ENCODE measurements at places on chromosomes 1 and 21. TPM values are rescaled to one million over a fixed set of nuclear protein-coding genes. Genes with fewer than 3 reads are reported as not detected.

SPRR2A gene
- not detected for total RNA-seq

MAP1LC3C gene
- 0.81 TPM for total RNA-seq

TADA1 gene
- 10.7 TPM for total RNA-seq

C1orf87 gene
- total RNA-seq = 0.94 TPM

FCRL2 gene
- total RNA-seq = not detected

TFF2 gene
- not detected for total RNA-seq

RHEX gene
- not detected for total RNA-seq

MMP23B gene
- total RNA-seq = 4.8 TPM

PPOX gene
- total RNA-seq = 37.1 TPM

ALG14 gene
- total RNA-seq = 6.0 TPM

S100A7 gene
- total RNA-seq = not detected

TNFRSF25 gene
- 26.4 TPM for total RNA-seq

DNA sequence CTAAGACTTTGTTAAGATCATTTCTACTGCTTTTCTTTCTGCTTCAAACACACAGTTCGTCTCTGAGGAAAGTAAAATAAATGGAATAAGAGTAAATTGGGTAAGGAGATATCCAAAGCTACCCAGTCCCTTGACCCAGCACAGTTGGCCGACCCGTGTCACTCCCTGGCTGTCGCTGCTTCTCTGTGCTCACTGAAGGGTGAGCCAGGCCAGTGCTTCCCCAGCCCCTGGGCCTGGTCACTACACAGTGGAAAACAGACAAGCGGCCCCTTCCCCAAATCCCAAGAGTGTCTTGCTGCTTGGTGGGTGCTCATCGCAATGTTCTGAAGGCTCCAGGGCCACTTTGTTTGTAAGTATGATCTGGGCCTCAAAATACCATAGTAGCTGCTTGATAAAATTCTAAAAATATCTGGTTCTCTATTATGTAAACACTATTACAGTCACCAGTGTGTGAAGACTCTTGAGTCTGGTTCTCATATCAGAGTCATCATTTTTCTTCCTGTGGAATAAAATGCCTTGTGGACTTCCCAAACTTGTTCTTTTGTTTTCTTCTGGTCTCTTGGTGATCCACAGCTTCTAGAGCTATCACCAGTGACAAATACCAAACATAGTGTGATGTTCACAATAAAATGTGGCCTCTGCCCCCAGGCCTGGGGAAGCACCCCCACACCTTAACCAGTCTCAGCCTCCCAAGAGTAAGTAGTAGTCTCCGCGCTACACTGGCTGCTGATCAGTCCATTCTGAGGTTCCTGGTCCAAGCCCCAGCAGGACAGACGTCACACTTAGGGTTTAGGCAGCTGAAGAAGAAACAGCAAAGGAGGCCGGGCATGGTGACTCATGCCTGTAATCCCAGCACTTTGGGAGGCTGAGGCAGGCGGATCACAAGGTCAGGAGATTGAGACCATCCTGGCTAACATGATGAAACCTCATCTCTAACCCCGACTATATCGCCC is 106.2 kb downstream of the DHRS3 start:
- H3K27ac ChIP-seq = peak overlapping the region; percentile 31
- no peak for DNase-seq
- H3K4me3 ChIP-seq = no peak overlapping the region
- peaks cover 4% of the 10 kb centered on the region for H3K4me1 ChIP-seq
- peaks cover 18% of the 10 kb centered on the region for H3K36me3 ChIP-seq

DNA sequence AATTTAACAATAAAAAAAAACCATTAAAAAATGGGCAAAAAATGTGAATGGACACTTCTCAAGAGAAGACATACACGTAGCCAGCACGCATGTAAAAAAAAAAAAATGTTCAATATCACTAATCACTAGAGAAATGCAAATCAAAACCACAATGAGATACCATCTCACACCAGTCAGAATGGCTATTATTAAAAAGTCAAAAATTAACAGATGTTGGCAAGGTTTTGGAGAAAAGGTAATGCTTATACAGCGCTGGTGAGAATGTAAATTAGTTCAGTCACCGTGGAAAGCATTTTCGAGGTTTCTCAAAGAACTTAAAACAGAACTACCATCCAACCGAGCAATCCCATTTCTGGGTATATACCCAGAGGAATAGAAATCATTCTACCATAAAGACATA is 1091.5 kb upstream of the B3GALT2 start:
- no peak for DNase-seq
- H3K27me3 ChIP-seq = no peaks in the 10 kb centered on the region
- no peak overlapping the region for H3K27ac ChIP-seq
- peaks cover 9% of the 10 kb centered on the region for H3K4me1 ChIP-seq
- H3K4me3 ChIP-seq = no peak overlapping the region

DNA sequence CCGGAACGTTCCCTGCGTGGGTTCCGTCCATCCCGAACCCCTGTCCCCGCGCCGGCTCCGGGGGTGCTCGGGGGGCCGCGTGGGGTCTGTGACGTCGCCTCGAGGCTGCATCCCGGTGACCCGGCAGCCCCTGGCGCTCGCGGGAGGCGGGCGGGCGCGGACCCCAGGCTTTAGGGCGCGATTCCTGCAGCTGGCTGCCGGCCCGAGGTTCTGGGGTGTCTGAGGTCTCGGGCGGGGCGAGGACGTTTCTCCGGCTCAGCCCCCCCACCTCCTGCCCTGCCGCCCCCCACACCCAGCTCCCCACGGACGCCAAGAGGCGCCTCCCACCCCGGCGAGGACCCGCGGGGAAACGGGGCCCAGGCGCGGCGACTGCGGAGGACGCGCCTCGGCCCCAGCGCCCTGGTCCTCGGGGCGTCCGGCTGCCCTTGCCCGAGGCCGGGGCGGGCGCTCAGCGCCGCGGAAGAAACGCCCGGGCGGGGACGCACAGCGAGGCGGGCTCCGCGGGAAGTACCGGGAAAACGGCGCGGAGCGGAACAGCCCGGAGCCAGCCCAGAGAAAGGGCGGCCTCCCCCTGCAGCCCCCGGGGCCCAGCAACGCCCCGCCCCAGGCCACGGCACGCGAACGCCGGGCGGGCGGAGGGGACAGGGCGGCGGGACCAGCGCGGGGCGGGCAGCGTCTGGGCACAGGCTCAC is 1.3 kb upstream of the PCBP3 start:
- no peak for DNase-seq
- no peaks in the 10 kb centered on the region for H3K36me3 ChIP-seq
- H3K4me3 ChIP-seq = no peak overlapping the region
- peaks cover 10% of the 10 kb centered on the region for H3K27me3 ChIP-seq

GRCh38 chr1:75099581-75099980 is 34.6 kb upstream of the LHX8 start:
- H3K27me3 ChIP-seq = no peaks in the 10 kb centered on the region
- H3K27ac ChIP-seq = no peak overlapping the region
- H3K4me1 ChIP-seq = no peaks in the 10 kb centered on the region
- no peak overlapping the region for H3K4me3 ChIP-seq

- no peak overlapping the region for H3K27ac ChIP-seq
- no peak overlapping the region for H3K4me3 ChIP-seq
- H3K27me3 ChIP-seq = peaks cover 4% of the 10 kb centered on the region
These were observed 54.2 kb upstream of the PBX1 start for GRCh38 chr1:164504749-164505148.

DNA sequence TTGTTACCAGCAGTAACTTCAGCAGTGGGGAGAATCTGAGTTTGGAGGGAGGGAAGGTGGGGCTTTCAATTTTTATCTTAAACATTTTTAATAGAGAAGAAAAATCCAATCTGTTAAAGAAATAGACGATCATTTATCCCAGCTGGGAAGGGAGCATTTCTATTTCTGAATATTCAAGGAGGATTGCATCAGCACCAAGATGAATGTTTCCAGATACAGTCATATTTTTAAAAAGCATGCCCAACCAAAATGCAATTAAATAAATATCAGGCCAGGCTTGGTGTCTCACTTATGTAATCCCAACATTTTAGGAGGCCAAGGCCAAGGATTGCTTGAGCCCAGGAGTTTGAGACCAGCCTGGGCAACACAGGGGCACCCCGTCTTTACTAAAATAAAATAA is 1.7 kb upstream of the ATP1A4 start:
- no peak overlapping the region for H3K4me3 ChIP-seq
- no peaks in the 10 kb centered on the region for H3K36me3 ChIP-seq
- no peak for DNase-seq
- peaks cover 7% of the 10 kb centered on the region for H3K27me3 ChIP-seq
- H3K27ac ChIP-seq = peak overlapping the region; percentile 15

DNA sequence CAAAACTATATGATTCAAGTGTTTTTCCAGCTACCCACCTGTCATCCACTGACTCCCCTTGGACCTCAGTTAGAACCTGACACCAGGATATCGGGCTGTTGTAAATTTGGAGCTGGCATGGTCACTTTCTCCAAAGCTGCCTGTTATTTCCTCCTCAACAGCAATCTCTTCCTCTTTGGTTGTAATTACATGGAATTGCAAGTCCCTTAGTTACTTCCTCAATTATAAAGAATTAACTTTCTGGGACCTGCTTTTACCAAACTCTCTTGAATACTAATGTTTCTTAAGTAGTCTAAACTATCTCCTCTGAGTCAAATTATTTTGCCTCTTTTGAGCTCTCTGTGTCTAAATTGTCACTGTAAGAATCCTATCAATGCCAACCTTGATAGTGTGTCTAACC is 150.3 kb upstream of the SGIP1 start:
- no peak for DNase-seq
- no peaks in the 10 kb centered on the region for H3K36me3 ChIP-seq
- H3K4me3 ChIP-seq = no peak overlapping the region

DNA sequence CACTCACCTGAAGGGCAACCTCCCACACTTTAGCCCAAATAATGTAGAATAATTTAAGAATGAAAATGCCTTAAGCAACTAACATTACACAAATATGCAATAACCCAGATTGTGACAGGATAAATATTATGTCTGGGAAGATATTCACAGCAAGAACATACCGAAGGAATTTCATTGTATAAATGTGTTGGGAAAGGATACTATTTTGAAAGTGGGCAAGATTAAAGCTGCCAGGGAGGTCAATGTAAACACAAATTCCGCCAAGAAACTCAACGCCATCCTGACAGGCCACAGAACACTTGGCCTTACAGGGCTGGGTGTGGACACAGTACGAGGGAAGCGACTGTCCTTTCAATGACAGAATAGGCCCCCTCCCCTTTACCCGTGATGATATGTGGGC is 173.3 kb downstream of the RUNX1 start:
- peak overlapping the region; percentile 93 for H3K27ac ChIP-seq
- H3K27me3 ChIP-seq = no peaks in the 10 kb centered on the region
- peaks cover 31% of the 10 kb centered on the region for H3K36me3 ChIP-seq
- no peak for DNase-seq

- H3K27ac ChIP-seq = peak overlapping the region; percentile 85
- H3K27me3 ChIP-seq = no peaks in the 10 kb centered on the region
- DNase-seq = no peak
- no peaks in the 10 kb centered on the region for H3K36me3 ChIP-seq
These were observed 15.9 kb downstream of the COL8A2 start for GRCh38 chr1:36109041-36109679.

- H3K4me1 ChIP-seq = peaks cover 24% of the 10 kb centered on the region
- H3K4me3 ChIP-seq = no peak overlapping the region
- no peaks in the 10 kb centered on the region for H3K27me3 ChIP-seq
- peaks cover 2% of the 10 kb centered on the region for H3K36me3 ChIP-seq
- H3K27ac ChIP-seq = peak overlapping the region; percentile 54
- DNase-seq = no peak
These were observed 2.3 kb downstream of the FAAP20 start for GRCh38 chr1:2192031-2192995.

GRCh38 chr1:32031578-32032274 is 18.1 kb downstream of the KHDRBS1 start:
- no peak overlapping the region for H3K4me3 ChIP-seq
- H3K27me3 ChIP-seq = no peaks in the 10 kb centered on the region
- H3K36me3 ChIP-seq = peaks cover 29% of the 10 kb centered on the region

DNA sequence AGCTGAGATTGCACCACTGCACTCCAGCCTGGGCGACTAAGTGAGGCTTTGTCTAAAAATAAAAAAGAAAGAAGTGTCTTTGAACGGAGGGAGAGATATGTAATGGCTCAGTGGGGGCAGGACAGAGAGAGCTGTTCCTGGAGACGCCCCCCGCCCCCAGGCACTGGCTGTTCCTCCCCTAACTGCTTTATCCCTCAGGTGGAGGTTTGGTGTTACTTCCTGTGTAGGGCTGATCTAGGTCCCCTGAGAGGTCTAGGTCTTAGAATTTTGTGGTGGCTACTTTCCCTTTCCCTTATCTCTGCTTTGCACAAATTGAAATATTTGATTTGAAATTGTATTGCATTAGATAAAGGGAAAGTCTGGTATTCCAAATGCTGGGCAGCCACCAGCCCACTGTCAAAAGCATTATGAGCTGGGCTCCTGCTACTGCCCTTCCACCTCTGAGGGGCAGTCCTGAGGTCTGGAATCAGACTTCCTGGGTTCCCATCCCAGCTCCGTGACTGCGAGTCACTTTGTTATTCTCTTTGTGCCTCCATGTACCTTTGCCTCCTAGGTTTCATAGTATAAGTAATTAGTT is 134.8 kb upstream of the KIF26B start:
- no peak overlapping the region for H3K4me3 ChIP-seq
- no peak for DNase-seq
- peaks cover 10% of the 10 kb centered on the region for H3K4me1 ChIP-seq
- H3K27ac ChIP-seq = no peak overlapping the region
- no peaks in the 10 kb centered on the region for H3K36me3 ChIP-seq

- peaks cover 1% of the 10 kb centered on the region for H3K4me1 ChIP-seq
- H3K36me3 ChIP-seq = no peaks in the 10 kb centered on the region
These were observed 25.4 kb upstream of the LMX1A start for GRCh38 chr1:165381745-165382505.

DNA sequence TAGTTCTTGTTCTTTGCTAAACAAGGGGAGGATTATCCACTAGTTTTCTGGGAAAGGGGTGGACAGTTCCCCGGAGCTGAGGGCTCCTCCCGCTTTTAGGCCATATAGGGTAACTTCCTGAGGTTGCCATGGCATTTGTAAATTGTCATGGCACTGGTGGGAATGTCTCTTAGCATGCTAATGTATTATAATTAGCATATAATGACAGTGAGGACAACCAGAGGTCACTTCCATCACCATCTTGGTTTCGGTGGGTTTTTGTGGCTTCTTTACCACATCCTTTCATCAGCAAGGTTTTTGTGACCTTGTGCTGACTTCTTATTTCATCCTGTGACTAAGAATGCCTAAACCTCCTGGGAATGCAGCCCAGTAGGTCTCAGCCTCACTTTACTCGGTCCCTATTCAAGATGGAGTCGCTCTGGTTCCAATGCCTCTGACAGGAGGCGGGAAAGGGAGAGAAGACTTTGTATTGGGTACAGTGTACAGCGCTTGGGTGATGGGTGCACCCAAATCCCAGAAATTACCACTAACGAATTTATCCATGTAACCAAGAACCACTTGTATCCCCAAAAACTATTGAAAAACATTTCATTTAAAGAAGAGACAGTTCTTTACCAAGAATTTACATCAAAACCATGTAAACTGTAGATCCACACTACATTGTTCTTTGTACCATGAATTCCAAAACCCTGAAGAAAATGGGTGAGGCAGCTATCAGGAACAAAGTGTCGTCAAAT is 8.7 kb upstream of the SLC2A5 start:
- peaks cover 12% of the 10 kb centered on the region for H3K27me3 ChIP-seq
- peaks cover 10% of the 10 kb centered on the region for H3K4me1 ChIP-seq
- no peak overlapping the region for H3K4me3 ChIP-seq
- no peak overlapping the region for H3K27ac ChIP-seq

GRCh38 chr1:30514945-30515344 is 208.4 kb downstream of the MATN1 start:
- no peaks in the 10 kb centered on the region for H3K27me3 ChIP-seq
- H3K4me3 ChIP-seq = no peak overlapping the region
- H3K4me1 ChIP-seq = no peaks in the 10 kb centered on the region
- DNase-seq = peak; percentile 63
- no peaks in the 10 kb centered on the region for H3K36me3 ChIP-seq
- H3K27ac ChIP-seq = no peak overlapping the region
